CD4-positive, alpha-beta T cell treated with Interleukin-21 for 1 hour (primary cell): ENCODE measurements at places on chromosomes 4 and X.
A peak's percentile ranks its signal among the peaks of the same experiment; 100 is the strongest.

DNA sequence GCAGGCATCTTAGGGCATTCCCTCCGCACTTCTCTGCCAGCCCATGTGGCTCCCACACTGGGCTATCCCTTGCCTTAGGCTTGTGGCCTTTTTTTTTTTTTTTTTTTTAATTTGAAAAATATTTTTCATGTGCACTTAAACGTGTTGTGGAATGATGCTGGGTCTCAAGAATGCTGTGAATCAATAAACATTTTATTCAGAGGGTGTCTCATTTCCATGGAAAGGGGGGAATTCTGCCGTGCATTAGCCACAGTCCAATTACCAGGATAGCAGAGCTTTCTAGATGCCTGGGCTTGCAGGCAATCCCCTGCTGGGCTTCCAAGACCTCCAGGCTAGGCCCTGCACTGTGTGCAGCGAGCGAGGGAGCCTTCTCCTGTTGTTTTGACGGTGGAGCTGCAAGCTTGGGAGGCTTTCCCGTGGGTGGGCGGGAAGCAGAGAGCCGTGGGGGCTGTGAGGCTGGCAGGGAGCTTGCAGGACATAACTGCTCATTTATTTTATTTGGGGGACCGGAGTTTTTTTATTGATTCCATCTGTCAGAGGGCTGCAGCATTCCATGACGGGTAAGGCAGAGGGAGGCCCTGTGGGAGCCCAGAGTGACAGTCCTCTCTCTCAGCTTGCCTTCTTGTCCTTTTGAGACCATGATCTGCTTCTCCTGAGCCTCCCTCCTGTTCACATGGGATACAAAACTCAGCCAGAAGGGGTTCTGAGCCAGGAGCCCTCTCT, 2.6 kb upstream of the CPZ start:
- no peak for DNase-seq

DNA sequence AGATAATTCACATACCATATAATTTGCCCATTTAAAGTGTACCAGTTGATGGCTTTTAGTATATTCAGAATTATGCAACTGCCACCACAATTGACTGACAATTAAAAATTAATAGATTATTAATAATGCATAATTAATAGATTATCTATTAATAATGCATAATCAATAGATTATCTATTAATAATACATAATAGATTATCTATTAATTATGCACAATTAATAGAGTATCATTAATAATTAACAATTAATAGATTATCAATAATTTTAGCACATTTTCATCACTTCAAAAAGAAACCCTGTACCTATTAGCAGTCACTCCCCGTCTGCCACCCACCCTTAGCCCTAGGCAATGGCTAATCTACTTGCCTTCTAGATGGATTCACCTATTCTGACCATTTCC, 108.6 kb upstream of the NR3C2 start:
- no peak for DNase-seq

GRCh38 chr4:133146574-133147241, 2.4 kb upstream of the PCDH10 start:
- DNase-seq, result no peak

DNA sequence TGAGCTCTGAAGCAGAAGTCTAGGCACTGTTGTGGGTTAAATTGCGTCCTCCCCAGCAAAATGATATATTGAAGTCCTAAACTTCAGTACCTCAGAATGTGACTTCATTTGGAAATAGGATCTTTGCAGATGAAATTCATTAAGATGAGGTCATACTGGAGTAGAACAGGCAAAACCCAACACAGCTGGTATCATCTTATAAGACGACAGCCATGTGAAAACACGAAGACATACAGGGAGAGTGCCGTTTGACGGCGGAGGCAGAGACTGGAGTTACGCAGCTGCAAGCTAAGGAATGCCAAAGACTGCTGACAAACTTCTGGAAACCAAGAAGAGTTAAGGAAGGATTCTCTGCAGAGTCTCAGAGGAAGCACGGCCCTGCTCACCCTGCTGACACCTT, 241.5 kb downstream of the MAML3 start:
- DNase-seq, result no peak

- DNase-seq, result no peak
Measured at GRCh38 chr4:109182696-109183095, 119.8 kb downstream of the COL25A1 start.

DNA sequence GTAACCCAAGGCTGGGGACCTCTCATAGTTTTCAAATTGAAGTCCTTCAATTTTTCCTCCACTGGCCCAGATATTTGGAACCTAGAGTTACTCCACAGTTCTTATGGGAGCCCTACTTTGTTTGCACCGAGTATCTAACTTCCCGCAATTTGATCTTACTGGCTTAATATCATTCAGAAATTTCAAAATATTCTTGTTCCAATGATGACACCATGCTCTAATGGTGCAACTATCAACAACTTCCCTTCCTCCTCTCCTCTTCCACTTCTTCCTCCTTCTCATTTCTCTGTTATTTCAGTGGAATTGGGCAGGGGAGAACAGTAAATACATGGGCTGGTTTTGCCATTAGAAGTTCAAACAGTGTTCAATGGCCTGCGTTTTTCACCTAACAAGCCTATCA, 20.2 kb downstream of the PDCL2 start:
- DNase-seq, result no peak

- no peak for DNase-seq
Measured at GRCh38 chr4:39406763-39407583, at the start of gene KLB. KLB (plus strand) TSS chr4:39406930; CDS start chr4:39406950, 20 bp downstream.

GRCh38 chr4:168725930-168726329, 229.1 kb downstream of the PALLD start:
- DNase-seq, result no peak

DNA sequence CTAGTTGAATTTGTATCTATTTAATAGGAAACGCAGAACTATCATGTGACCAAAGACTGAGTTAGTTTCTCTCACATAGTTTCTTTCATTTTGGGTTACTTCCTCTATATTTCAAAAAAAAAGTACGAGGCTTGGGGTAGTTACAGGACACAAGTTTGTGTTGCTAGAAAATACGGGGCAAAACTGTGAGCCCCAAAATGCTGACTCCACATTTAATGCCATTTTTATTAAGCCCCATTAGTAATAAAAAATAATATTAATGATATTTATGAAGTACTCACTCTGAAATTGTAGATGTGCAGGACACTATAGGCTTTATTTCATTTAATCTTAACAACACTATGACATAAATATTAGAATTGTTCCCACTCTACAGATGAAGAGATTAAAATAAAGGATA, 268.6 kb downstream of the DTHD1 start:
- no peak for DNase-seq

GRCh38 chr4:144699565-144699964, 53.6 kb downstream of the HHIP start:
- no peak for DNase-seq

DNA sequence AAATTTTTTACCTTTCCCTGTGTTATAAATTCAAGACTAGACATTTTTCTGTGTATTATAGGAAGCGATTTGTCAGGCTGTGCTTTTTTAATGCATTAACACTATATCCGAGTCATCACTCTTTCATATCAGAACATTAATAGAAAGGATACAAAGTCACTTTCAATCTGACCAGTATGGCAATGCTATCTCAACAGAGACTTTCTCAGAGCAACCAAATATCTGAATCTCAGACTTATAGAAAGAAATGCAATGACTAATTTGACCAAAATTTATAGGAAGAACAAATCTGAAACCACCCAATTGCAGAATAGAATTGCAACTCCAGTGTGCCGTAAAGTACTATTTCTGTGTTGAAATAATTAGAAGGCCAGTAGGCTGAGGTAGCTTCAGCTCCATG, 473 bp upstream of the TKTL2 start:
- DNase-seq, result no peak

DNA sequence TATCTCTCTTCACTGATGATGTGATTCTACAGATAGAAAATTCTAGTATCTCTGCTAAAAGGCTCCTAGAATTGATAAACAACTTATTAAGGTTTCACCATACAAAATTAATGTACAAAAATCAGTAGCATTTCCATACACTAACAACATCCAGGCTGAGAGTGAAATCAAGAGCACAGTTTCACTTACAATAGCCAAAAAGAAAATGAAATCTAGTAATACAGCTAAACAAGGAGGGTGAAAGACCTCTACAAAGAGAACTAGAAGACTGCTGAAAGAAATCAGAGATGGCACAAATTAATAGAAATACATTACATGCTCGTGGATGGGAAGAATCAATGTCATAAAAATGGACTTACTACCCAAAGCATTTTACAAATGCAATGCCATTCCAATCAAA, 751.9 kb downstream of the FSTL5 start:
- DNase-seq, result no peak

- peak; percentile 28 for DNase-seq
Measured at GRCh38 chrX:107025545-107025944, 25.5 kb upstream of the MORC4 start.

GRCh38 chr4:145552181-145552822, 66.9 kb upstream of the MMAA start:
- DNase-seq, result no peak

DNA sequence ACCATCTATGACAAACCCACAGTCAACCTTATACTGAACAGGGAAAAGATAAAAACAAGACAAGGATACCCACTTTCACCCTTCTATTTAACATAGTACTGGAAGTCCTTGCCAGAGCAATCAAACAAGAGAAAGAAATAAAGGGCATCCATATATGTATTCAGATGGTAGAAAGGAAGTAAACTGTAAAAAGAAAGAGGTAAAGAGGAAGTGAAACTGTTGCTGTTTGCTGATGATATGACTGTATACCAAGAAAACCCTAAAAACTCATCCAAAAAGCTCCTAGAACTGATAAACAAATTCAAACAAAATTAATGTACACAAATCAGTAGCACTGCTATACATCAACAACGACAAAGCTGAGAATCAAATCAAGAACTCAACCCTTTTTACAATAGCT, 538.7 kb upstream of the PABPC4L start:
- DNase-seq, result no peak

DNA sequence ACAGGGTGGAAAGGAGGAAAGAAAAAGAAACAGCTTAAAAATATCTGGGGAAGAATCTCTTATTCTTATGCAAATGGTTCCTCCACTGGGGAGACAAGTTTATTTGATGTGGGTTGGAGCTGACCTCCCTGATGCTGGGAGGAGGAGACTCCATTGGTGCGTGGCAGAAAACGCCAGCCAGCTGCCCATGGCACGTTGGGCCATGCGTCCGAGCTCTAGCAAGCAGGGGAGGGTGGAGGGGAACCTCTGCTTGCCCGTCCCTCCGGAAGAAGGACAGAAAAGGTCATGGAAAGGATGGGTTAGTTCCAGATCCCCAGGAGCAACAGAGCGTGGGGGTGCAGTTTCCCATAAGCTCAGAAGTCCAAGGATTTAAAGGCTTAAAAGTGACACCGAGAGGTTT, 210.4 kb downstream of the KLHL4 start:
- DNase-seq, result no peak

- DNase-seq, result no peak
Measured at GRCh38 chr4:4670869-4671268, 129.0 kb upstream of the STX18 start.

DNA sequence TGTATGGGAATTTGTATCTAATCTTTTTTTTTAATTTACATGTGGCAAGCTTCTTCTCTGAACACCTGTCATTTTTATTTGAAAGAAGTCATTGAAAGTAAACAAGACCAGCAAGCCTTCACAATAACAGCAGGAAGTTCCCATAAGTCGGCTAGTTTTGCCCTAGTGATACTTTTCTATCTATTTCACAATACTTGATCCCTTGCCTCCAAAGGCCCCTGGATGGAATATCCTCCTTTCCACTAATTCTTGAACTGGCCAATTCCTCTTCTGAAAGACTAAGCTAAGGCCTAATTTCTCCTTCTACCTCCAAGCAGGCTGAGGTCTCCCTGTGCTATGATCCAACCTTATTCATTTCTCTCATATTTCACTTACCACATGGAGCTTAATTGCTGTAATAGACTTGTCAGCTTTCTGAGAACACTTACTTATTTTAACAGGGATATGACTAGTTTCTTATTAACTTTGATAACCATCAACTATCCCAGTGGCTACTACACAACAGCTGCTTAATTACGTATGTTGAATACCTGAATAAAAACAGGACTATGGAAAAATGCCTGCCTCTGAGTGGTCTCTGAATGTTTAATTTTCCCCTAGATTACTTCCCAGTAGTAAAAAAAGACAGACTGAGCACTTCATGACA, 194.2 kb downstream of the MAD2L1 start:
- no peak for DNase-seq

DNA sequence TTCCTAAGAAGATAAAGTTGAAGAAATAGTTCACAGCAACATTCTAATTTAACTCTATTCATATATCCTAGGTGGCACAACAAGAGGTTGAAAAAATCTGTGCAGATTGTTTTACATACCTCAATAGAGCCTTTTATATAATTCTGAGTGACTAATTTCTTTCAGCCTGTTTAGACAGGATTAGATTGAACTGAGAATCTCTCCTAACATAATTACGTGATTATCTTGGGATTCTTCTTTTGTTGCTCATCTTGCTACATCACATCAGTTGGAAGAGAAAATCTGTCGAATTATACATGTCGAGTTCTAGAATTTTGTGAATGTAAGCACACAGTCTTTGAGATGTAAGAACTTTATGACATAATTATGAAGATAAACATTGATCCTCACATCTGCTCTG, 1873.7 kb upstream of the IGFBP7 start:
- DNase-seq, result no peak

GRCh38 chr4:126526335-126526734, 1106.4 kb upstream of the INTU start:
- no peak for DNase-seq

GRCh38 chr4:115453416-115453815, 340.0 kb upstream of the NDST4 start:
- DNase-seq, result no peak

DNA sequence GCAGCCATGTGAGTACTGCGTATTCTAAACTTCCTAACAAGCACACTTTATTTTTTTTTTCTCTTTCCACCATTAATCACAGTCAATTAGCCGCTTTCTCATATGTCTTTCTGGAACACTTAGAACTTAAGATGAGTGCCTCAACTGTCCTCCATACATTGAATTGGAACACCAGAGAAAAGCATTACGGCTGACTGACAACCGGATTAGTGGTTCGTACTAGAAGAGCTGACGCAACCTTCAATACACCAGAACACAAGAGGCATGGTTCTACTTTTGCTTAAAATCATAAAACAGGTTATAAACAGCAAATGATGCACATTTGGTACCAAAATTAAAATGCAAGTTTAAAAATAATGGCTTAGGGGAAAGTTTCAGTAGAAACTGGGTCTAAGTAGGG, 3.3 kb downstream of the TMEM47 start:
- no peak for DNase-seq

DNA sequence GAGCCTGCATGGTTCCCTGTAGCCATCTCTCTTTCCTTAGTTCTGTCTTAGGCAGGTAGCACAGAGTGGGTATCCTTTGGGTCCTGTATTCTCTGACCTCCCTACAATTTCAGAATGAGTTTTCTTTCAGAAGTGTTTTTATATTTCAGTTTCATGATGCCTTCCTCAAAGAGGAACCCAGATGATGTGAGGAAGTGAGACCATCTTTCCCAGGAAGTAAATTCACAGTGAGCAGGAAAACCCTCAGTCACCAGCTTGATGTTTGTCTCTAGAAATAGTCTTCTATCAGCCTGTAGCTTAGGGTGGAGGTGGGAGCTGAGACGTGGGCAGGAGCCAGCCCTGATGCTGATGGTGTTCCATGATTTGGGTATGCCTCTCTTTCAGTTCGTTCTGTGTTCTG, 16.9 kb downstream of the PLAC1 start:
- DNase-seq, result no peak
